Stimulated activated CD8-positive, alpha-beta memory T cell treated with anti-CD3 and anti-CD28 coated beads, Interleukin-12 subunit alpha, Interleukin-12 subunit beta, amount 100 ng/mL, for 1 hour (primary cell): ENCODE measurements at places on chromosomes 6 and 20.

GRCh38 chr6:42314571-42315258, 97.1 kb upstream of the MRPS10 start:
- no peak for DNase-seq

GRCh38 chr6:42981836-42982235, 2.5 kb upstream of the PPP2R5D start:
- DNase-seq, result no peak

- no peak for DNase-seq
Observed at GRCh38 chr6:131382631-131383030, 190.4 kb upstream of the ARG1 start.

DNA sequence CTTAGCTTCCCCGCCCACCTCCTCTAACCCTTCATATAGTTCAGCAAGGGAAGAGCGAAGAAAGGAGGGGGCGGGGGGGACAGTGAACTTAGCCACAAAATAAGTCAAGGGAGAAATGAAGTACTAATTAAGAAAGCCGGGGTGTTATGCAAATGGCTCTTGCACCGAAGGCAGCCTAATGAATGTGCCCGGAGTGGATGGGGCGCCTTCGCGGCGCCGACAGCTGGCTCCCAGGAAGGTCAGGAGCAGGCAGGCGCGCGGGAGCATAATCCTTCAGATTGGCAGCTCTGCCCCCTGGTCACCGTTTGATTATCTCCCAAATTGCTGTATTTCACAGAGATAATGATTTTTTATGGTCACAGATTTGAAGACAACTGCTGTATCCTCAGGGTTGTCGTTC, 395.1 kb downstream of the TFAP2B start:
- no peak for DNase-seq

GRCh38 chr6:56430629-56431600, 183.5 kb upstream of the COL21A1 start:
- DNase-seq, result no peak

DNA sequence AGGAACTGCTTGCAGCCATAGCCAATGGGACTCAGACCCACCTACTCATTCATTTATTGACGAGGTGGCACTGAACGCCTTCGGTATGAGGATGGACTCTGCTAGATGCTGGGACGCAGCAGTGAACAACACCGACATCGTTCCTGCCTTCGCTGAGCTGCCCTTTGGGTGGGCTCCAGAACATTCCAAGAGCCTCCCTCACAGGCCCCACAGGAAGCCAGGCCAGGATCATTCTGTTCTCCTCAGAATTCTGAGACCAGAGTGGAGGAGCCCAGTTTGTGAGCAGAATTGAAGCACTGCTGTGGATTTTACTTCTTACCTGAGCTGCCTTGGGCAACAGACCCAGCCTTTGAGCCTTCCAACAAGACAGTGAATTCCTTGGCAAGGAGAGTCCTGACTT, 82.1 kb downstream of the KCNB1 start:
- DNase-seq, result no peak

DNA sequence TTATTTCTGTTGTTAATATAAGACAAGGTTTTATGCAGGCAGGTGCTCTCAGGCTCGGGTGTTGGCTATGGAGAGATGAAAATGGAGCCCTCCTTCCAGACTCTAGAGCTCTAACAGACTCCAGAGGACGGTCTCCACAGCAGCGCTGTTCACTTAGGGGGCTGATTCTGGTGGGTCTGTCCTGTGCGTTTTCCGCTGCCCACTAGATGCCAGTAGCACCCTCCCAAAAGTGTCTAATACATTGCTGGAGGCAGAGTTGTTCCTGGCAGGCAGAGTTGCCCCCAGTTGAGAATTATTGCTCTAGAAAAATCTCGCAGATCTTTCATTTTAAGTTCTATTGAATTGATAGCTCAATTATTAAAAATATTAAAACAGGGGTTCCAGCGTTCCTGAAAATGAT, 109.9 kb downstream of the MAP3K4 start:
- DNase-seq, result no peak

- no peak for DNase-seq
Observed at GRCh38 chr6:39964530-39964929, 30.3 kb upstream of the MOCS1 start.

GRCh38 chr6:87518453-87518852, 45.7 kb downstream of the SLC35A1 start:
- DNase-seq, result no peak

DNA sequence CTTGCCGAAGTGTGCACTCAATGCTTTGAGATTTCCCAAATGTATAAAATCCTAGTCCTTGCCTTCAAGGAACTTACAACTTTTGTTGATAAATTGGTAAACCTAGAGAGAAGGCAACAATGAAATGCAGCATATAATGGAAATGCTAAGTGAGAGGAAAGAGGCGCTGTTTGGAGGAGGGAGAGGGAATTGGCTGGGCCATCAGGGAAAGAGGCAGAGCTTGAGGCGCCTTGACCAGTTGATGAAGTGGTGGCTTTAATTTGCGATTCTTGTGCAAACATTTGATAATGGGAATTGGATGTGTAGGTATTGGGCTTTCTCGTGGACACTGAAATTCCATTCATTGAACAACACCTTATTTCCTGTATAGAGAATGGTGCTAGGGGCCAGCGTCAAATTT, 1.9 kb upstream of the CDYL start:
- DNase-seq, result no peak

DNA sequence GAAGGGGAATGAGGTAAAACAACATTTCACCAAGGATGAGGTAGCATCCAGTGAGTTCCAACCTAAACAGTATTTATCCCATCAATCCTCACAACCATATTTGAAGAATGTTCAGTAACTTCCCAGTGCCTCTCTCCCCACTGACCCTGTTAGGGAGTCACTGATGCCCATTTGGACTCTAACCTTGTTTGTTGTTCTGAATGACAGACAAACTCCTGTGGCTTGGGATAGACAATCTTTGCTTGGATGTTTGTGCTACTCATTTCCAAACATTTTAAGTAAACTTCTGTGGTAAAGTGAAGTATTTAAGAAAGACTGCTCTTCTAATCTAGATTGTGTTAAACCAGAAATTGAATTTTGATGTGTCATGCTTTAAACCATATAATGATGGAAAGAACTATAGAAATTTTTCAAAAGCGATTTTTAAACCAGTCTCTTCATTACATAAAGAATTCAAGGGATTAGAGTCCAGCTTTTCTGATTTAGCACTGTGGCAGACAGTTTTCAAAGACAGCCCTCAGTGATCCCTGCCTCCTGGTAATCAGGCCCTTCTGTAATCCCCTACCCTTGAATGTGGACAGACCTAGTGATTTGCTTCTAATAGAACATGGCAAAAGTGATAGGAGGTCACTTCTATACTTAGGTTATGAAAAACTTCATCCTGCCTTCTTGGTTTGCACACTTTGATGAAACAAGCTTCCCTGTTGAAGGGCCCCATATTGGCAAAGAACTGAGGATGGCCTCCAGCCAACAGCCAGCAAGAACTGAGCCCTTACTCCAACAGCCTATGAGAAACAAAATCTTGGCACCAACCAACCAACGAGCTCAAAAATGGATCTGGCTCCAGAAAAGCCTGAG, 191.6 kb downstream of the DST start:
- no peak for DNase-seq

DNA sequence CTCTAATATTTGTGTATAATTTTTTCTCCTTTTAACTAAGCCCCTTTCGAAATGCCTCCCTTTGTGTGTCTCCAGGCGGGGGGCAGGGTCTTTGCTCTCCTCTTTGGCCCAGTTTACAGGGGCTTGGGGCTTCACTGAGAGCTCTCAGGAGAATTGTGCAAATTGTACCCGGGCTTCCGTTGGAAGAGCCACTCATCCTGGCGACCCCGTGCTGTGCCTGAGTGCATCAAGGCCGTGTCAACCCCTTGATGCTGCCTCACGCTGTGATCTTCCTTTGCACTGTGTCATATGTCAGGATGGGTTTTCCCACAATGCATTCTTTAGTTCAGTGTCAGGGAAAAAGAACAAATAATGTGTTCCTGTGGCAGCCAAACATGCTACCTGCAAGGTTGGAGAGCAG, 118.0 kb upstream of the POU3F2 start:
- DNase-seq, result no peak

- DNase-seq, result no peak
Observed at GRCh38 chr6:87054143-87054833, 40.6 kb downstream of the CGA start.

DNA sequence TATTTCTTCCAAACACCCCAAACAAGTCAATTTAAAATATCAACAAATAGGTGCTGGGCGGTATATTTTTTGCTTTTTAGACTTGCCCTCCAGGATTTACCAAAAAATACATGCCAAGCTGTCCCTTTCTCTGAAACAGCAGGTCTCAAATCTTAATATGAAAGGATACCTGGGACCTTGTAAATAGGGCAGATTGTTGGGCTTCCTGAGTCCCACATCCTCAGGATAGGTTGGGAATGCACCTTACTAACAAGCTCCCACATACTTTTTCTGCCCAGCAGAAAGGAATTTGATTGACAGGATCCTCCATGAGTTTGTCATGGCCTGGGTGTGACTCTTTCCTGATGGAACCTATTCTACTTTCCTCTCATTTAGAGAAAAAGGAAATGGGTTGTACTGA, 4.9 kb upstream of the SLC24A3 start:
- DNase-seq, result no peak

DNA sequence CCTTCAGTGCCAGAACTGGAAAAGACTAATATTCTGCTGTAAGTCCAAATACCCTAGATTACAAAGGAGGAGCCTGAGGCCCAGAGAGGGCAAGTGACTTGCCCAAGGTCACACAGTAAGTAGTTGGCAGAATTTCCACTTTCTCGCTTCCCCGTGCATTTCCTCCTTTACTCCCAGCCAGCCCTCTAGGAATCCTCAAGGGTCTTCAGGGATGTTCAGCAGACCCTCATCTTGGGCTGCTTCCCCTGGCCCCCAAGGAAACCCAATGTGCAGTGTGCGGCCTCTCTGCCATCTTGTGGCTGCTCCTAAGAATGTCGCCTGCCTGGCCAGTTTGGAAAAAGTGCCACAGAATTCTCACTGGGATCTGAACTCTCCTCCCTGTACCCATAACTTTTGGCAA, 217.7 kb upstream of the LRFN2 start:
- no peak for DNase-seq

GRCh38 chr6:158926414-158926813, 73.6 kb downstream of the RSPH3 start:
- DNase-seq, result no peak

- DNase-seq, result no peak
Observed at GRCh38 chr20:20410678-20411077, 42.8 kb downstream of the INSM1 start.

- DNase-seq, result no peak
Observed at GRCh38 chr20:47476452-47476851, 25.2 kb upstream of the NCOA3 start.

DNA sequence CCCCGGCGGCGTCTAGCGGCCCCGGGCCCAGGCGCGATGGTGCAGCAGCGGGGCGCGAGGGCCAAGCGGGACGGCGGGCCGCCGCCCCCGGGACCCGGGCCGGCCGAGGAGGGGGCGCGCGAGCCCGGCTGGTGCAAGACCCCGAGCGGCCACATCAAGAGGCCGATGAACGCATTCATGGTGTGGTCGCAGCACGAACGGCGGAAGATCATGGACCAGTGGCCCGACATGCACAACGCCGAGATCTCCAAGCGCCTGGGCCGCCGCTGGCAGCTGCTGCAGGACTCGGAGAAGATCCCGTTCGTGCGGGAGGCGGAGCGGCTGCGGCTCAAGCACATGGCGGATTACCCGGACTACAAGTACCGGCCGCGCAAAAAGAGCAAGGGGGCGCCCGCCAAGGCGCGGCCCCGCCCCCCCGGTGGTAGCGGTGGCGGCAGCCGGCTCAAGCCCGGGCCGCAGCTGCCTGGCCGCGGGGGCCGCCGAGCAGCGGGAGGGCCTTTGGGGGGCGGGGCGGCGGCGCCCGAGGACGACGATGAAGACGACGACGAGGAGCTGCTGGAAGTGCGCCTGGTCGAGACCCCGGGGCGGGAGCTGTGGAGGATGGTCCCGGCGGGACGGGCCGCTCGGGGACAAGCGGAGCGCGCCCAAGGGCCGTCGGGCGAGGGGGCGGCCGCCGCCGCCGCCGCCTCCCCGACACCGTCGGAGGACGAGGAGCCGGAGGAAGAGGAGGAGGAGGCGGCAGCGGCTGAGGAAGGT, 715 bp downstream of the SOX12 start:
- DNase-seq, result no peak
